Fibroblast of skin of back (primary cell): ENCODE measurements at places on chromosomes 1 and 21.

DNA sequence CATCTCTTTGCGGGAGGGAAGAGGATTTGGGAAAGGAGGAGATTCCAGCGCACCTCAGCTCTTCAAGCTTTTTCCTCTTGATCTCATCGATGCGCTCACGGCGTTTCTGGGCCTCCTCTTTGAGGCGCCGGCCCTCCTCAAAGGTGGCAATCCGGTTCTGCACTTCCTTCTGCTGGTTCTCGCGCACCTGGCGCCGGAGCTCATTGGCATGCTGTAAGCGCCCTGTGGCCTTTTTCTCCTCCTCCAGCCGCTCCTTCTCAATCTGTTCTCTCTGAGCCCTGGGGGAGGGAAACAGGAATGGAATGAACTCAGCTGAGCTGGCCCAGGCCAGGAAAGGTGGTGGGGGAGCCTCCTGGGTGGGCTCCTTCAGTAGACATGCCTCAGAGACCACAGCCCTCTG, 10.4 kb upstream of the VSIG8 start:
- DNase-seq: no peak

GRCh38 chr1:116895073-116895472, 14.6 kb upstream of the PTGFRN start:
- DNase-seq: no peak

DNA sequence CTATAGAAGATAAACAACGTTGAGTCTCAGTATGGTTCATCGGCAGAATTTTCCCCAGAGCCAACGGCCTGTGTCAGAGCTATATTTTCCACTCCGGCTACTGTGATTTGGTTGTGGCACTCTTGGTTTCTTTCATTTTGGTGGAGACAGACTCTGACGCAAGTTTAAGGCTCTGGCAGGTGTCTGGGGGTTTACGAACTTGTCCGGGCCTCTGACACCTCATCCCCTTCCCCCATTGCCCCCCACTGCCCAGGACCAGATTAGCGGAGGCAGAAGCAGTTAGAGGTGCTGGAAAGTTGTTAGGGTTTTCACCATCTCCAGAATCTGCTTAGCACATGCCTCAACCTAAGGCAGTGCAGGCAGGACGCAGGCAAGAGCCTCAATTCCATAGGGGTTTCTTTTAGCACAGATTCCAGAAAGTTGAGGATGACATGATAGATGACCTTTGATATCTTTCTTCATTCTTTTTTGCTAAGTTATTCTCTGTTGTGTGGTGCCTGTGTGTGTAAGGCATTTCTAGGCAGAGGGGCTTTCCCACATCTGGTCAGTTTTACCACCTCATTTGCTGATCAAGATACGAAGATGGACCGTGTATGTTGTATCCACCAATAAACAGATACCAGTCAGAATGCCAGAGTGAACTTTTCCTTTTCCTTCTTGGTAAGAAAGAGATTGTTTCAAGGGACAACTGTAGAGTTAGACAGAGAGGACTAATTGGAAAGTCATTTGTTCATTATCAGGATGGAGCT, 18.4 kb upstream of the IL10 start:
- no peak for DNase-seq

- peak; percentile 45 for DNase-seq
Measured at GRCh38 chr1:29569971-29570634, 333.8 kb downstream of the PTPRU start.

DNA sequence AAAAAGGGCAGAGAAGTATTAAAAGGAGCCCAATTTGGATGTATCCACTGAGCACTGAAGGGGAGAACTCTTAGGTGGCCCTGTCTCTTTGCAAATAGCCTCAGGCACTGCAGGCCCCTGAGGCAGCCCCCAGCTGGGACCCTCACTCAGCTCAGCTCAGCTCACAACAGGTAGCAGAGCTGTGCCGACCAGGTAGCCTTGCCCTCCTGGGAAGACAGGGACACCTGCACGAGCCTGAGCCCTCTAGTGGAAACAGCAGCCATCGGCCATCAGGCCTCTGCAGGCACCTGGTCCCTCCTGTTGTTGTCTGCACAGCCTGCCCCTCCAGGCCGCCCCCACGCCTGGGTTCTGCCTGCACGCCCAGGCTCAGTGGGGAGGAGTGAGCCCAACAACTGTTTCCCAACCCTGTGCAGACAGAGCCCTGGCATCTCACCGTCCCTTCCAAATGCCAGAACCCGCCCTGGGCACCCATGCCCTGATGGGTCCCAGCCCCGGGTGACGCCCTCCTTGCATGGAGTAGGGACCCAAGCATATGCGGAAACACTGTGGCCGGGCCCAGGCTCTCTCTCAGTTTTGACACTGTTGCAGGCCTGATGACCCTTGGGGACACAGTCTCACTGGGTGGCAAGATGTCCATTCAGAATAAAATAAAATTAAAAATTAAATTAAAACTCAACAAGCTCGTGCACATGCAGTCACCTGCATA, 60.0 kb upstream of the AJAP1 start:
- DNase-seq: no peak

GRCh38 chr1:230750576-230750975, 3.4 kb downstream of the CAPN9 start:
- no peak for DNase-seq

DNA sequence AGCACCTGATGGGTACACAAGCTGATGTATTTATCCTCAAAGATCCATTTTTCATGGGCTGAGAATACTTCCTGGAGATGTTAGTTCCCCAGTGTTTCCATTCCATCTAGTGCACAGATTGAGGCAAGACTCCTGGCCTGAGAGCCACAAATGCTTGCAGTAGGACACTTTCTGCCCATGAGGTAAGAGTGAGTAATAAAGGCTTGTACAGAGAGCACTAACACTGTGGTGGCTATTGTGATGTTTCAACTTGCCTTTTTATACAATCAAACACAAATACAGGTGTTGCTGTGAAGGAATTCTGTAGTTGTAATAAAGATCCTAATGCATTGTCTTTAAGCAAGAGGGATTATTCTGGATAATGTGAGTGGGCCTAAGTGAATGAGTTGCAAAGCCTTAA, 186.1 kb upstream of the ADAMTS5 start:
- DNase-seq: no peak

DNA sequence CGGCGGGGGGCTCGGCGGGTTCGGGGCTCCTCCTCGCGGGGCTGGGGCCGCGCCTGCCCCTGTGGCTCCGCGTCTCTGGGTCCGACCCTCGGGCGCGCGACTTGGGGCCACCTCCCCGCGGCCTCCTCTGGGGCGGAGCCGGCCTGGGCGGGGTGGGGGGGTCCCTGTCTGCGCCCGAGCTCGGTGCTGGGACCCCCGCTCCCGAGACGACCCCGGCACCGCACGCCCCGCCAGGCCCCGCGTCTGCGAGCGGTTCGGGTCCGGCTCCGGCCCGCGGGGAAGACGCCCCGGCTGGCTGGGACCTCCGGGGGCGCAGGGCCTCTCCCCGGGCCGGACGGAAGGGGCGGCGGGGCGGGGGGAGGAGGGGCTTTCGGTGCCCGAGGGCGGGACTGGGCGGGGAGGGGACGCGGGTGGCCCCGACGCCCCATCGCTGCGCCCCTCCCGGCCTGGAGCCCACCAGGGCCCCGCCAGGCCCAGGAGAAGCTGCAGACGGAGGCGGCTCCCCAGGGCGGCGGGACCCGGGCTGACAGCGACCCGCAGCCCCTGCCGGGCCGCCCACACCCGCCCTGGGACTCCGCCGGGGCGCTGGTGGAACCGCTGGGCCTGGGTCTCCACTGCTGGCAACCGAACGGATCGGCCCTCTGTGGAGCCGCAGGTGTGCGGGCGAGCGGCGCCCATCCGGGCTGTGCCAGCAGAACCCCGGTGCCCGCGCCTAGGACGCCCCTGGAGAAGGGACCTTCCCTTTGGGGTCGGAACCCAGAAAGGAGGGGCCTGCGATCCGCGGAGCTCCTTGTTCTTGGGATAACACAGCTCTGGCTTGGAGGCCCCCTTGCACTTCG, 610 bp downstream of the COL6A2 start:
- peak; percentile 57 for DNase-seq

DNA sequence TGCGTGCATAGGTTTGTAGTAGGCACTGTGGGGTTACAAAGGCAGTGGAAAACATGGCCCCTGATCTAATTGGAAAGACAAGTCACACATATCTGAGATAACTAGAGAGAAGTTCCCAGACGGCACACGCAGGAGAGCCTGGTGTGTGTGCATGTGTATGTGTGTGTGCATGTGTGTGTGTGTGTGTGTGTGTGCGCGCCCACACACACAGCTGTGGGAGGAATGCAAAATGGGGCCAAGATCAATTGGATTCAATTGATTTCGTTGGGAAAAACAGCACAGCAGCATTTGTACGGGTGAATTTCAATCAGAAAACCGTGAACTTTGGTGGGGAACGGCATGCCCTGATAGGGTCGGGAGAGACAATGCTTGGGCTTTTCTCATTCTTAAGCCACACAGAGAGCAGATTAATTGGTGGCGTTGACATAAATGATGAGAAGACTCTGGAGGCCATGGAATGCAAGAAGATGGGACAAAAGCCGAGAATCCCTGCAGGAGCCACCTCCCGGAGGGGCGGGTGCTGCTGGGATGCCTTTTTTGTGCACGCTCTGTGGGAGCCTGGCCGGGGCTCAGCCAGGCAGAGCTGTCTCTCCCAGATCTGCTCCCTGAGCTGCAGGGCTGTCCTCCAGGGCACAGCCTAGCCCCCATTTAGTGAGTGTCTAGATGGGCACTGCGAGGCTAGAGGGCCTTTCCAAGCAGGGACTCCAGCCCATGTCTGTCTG, 322.0 kb downstream of the CAMTA1 start:
- no peak for DNase-seq

GRCh38 chr1:107593501-107594209, 371.3 kb downstream of the VAV3 start:
- peak; percentile 3 for DNase-seq

GRCh38 chr1:6982860-6983259, 197.6 kb downstream of the CAMTA1 start:
- no peak for DNase-seq

- DNase-seq: no peak
Measured at GRCh38 chr1:67966666-67967009, 83.8 kb downstream of the DIRAS3 start.

DNA sequence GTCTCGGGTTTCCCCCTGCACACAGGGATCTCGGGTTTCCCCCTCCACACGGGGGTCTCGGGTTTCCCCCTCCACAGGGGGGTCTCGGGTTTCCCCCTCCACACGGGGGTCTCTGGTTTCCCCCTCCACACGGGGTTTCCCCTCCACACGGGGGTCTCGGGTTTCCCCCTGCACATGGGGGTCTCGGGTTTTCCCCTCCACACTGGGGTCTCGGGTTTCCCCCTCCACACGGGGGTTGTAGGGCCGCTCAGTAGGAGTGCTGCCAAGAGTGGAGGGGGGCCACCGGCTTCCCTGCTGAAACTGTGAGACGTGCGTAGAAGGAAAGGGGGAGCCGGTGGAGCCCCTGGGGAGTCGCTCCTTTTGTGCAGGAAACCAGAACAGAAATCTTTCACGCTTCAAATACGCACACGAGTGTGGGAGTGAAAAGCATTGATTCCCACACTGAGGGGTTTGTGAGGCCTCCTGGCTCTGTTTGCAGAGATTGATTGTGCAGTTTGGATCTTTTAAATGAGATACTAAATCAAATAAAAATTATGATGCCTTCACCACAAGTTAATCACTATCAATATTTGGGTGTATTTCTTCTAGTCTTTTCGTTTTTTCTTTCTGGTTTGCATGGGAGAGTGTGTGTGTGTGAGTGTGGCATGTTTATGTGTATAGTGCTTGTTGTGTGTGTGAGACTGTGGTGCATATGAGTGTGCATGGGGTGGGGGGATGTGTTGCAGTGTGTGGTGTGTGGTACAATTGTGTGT, 54.3 kb upstream of the TRAPPC10 start:
- no peak for DNase-seq

GRCh38 chr1:245313576-245313975, 158.8 kb downstream of the KIF26B start:
- DNase-seq: no peak

GRCh38 chr1:212612041-212612961, 3.7 kb downstream of the ATF3 start:
- DNase-seq: peak; percentile 71

- no peak for DNase-seq
Measured at GRCh38 chr1:228956864-228957263, 221.6 kb downstream of the RHOU start.

DNA sequence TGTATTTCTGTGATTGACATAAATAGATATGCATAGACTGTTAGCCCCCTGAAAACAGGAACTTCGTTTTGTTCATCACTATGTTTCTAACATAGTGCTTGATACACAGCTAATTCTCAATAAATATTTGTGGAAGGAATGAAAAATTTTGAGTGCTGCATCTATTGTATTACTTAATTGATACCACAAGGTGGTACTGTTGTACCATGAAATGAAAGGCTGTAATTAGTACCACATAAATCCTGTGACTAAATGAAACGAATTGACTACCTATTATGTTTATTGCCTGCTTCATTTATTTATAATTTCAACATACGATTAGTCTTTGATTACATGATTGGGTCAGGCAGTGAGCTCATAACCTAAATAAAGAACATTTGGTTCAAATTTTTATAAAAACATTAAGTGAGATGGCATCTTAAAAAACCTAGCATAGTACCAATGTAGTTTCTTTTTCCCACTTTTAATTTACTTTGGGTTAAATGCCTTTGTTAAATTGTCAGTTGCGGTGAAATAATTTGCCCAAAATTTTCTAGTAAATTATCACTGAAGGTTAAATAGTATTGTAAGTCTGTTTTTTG, 15.0 kb upstream of the TGFB2 start:
- DNase-seq: peak; percentile 48

DNA sequence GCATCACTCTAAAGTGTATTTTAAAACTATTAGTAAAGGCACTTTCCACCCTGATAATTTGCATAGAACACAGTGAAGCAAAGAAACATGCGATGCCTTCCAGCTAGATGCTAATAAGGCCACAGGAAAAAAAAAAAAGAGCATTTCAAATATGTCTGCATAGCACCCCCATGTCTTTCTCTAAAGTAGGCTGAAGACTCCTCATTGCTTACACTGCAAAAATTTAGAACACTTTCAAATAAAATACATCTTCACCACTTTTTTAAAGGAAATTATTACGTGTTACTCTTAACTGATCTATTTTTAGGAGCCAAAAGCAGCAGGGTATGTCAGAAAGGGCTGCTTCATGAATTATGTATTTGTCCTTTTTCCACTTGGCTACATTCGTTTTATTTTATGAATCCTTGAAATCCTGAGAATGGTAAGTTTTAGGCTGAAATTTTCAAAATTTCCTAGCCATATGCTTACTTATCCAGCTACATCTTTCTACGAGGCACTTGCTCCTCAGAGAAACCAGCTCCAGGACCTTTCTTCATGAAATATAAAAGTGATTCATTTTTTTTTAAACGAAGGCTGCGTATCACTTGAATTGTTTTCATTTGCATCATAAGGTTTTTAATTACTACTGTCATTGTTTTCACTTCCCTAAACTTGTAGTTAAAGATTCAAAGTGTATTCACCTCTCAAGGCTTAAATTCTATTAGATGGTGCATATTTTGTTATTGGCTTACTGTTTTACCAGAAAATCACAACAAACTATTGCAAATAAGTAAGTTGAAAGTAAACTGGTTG, 513.0 kb downstream of the PTPRC start:
- DNase-seq: no peak

- no peak for DNase-seq
Measured at GRCh38 chr1:193368302-193368701, 181.9 kb upstream of the B3GALT2 start.
